ENCODE measurements at places on chromosomes 16 and 17.

DNA sequence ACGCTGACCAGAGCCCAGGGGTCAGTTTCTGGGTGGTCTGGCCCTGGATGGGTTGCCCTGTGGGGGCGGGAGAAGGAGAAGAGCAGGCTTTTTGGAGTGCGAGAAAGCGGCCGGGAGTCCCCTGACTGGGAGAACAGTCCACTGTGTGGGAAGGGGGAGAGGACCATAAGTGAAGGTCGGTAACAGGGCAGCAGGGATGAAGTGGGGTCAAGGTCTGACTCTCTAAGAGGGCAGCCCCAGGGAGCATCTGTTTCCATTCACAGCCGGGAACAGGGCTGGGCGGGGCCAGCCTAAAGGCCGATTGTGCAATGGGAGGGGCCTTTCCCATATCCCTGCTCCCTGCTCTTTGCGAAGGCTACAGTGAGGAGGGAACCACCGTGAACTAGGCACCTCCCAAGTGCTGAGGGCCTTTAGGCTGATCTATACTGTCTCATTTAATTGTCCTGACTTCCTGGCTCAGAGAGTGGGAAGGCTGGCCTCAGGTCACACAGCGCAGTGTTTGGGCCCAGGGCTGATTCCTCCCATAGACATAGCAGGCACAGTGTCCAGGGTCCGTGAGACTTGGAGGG, 10.4 kb upstream of the WFDC1 start:
- DNase-seq: no peak

- peak; percentile 88 for DNase-seq
These were observed 564 bp downstream of the SPOP start for GRCh38 chr17:49677134-49677932.

DNA sequence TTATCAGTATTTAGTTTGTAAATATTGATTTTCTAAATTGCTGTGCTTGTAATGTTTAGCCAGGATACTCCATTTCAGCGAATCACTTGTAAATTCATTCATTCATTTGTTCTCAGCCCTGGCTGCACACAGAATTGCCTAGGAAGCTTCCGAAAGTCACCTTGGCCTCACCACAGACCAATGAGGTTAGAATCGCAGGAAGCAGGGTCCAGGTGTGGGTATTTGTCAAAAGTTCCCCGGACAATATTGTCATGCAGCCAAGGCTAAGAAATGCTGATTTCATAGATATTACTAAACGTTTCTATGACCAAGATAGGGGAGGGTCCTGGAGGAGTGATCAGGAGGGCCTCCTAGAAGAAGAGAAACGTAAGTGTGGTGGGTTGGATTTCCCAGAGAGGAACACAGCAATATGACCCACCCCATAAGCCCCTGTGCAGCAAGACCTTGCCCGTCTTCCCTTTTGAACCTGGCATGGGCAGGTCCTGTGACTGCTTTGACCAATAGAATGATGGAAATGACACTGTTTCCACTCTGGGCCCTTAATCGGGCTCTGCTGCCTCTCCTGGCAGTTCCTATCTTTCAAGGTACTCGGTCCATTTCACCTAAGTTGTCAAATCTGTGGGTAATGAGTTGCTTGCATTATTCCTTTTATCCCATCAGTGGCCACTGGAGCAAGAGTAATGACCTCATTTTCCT, 238.7 kb downstream of the FOXL1 start:
- DNase-seq: no peak

DNA sequence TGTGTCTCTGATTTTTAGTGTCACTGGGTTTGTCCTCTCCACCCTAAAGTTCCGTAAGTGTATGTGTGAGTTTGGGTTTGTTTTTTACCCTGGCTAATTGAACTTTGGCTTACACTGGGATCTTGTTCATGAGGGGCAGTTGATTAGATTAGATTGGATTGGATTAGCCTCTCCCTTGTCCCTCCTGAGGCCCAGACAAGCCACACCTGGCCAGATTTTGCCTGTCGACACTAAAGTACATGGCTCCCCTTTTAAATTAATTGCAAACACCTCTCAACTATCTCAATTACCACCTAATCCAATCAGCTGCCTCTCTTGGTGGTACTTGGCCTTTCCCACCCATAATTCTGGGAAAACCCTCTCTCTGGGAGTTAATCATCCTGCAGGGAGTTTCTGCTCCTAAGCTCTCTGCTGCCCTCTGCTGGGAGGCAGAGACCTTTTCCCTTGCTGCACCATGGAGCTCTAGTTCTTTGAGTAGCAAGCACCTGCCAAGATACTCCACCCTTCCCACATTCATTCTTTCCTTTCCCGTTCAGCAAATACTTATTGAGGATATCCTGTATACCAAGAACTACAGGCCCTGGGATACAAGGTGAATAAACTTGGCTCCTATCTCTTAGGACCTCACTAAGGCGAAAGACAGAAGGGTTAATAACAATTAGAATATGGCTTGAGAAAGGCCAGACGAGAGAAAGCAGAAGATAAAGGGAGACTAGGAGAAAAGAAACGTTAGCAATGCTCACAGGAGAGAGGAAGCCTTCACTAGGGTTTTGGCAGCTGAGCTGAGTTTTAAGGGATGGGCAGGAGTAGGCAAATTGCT, 60.0 kb upstream of the MPHOSPH6 start:
- DNase-seq: peak; percentile 42

DNA sequence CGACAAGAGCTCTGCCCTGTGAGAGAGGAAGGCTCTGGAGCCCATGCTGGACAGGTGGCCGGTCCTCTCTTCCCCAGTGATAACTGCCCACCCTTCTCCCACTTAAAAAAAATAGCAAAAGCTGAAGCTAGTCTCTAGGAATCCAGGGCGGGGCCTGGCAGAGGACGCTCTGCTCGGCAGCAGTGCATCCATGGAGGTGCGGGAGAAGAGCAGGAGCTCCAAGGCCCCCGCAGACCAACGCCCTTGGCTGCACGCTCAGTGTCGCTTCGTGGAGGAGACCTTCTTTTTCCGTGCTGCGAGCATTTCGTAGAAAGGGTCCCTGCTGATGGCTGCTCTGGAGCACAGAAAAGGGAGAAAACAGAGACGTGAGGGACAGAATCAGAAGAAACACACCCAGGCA, 98.6 kb upstream of the DNAH17 start:
- no peak for DNase-seq

DNA sequence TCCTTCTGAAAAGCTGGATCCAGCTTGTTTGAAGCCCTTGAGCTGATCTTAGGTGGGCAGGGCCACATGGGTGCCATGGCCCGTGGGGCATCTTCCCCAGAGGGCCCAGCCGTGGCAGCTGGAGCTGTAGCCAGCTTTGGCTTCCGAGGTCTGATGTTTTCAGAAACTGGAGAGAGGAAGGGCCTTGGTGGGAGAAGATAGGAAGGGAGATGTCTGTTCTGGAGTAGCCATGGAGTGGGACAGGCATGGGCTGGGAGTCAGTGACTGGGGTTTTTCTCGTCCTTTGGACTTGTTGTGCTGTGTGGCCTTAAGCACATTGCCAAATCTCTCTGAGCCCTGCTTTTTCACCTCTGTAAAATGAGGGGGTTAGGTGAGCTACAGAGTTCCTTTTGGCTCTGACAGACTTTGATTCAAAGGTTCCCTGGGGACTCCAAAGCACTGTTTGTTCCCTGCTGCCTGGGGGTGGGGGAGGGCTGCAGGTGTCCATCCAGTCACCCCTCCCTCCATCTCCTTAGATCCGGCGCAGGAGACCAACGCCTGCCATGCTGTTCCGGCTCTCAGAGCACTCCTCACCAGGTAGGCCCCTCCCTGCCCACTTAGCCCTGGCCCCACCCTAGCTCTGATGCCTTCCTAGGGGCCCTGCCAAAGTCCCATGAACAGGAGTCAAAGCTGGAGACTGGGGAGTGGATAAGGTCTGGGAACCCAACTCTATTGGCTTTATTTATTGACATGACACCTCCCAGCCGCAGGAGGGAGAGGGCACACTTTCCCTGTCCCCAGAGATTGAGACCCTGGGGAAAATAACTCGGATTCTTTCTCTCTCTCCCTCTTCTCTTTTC, 2.1 kb downstream of the PPP1R1B start:
- no peak for DNase-seq

DNA sequence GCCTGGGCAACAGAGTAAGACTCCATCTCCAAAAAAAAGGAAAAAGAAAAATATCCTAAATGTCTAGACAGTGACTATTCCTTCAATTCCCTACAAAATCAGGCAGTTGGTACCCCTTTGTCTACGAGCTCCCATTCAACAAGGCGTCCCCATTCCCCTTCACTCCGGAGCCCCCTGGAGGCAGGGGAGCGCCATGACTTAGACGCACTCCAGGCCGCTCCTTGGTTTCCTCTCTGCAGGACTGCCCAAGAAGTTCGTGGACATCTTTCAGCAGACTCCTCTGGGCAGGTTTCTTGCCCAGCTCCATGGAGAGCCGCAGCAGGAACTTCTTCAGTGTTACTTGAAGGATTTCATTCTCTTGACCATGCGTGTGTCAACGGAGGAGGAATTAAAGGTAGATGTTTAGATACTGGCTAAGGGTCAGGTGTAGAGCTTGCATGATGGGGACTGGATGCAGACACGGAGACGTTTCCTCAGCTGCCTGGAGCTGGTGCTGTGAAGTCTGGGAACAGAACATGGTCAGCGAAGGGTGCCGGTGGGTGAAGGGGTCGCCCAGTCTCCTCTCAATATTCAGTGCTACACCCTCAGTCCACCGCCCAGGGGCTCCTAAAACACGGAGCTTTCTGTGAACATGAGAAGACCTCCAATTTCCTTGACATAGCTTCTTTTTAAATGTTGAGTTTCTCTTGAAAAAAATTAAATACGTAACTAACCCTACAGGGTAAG, 53.3 kb upstream of the ENDOV start:
- no peak for DNase-seq

DNA sequence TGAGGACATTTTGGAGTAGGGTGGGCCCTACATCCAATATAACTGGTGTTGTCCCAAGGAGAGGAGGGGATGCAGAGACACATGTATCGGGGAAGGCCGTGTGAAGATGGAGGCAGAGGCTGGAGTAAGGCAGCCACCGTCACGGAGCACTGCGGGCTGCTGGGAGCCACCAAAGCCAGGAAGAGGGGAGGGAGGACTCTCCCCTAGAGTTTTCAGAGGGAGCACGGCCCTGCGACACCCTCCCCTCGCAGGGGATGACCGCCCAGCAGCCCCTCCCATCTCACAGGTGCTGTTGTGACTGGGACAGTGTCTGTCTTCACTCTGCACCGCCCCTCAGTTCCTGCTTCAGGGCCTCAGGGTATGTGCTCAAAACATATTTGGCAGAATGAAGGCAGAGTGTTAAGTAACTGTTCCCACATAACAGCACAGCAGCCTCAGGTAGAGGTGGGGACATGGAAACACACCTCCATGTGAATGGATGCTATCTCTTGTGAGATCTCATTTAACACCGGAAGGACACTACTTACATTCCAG, 82.2 kb downstream of the RBFOX3 start:
- no peak for DNase-seq

DNA sequence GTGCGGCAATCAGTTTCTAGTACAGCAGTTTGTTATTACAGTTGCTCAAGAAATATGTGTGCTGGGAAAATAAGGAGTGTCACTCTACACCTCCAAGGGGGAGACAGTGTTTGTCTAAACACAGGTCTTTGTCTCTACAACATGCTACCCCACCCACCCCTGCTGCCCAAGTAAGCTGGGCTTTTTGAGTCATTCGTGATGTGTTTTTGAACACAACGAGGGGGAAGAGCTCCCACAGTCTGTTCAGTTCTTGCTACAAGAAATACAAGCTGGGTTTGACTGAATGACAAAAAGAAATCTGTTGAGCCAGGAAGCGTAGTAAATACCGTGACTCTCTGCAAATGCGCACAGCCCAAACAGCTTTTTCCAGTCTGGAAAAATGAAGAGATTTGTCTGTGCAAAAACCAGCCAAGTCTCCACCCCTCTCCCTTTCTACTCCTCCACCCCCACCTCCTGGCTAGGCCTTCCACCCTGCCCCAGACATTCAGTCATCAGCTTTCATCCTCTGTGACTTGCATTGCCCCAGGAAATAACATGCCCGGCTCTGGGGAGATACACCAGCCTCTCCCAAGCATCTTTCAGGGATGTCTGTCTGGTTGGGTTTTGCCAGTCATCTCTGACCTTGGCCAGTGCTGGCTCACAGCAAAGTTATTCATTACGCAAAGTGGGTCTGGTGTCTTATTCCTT, 25.7 kb downstream of the CHD9 start:
- DNase-seq: no peak

- DNase-seq: no peak
These were observed 5.0 kb upstream of the ALDH3A1 start for GRCh38 chr17:19753051-19753509.

GRCh38 chr17:47733674-47734410, 806 bp downstream of the TBX21 start:
- no peak for DNase-seq

DNA sequence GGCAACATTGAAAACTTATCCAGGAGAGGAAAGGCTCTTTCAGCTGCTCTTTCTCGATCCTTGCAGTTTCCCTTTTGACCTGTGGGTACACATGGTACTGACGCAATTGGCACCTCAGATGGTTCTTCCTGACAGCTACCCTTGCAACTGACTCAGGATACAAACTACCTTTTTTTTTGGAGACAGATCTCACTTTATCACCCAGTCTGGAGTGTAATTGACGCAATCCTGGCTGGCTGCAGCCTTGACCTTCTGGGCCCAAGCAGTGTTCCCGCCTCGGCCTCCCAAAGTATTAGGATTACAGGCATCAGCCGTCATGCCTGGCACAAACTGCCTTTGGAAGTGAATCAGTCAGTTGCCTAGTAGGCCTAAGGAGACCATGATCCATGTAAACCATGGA, 607.2 kb downstream of the WWOX start:
- DNase-seq: no peak

DNA sequence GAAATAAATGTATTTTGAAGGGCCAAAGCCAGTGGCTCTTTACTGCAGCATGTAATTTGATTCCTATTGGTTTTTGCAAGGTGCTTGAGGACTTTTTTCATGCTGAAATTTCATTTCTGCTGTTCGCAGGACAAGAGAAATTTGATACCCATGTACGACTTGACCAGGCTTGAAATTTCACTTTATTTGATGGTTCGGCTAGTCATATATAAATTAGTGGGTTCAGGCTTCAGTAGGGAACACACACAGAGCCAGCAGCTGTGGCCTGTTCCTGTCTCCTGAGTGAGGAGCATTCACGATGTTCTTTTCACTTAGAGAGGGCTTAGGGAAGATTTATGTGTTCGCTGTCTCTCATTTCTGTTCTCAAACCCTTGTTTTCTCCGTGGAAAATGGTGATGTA, 258.4 kb upstream of the CACNG5 start:
- no peak for DNase-seq

GRCh38 chr16:25109643-25110042, 1.9 kb upstream of the LCMT1 start:
- DNase-seq: no peak

GRCh38 chr17:78709119-78709681, 72.9 kb downstream of the CYTH1 start:
- DNase-seq: no peak

GRCh38 chr17:73343739-73344454, 32.1 kb upstream of the CDC42EP4 start:
- DNase-seq: no peak

Data from effector memory CD4-positive, alpha-beta T cell (primary cell).